ENCODE measurements at places on chromosomes 5 and 9.

DNA sequence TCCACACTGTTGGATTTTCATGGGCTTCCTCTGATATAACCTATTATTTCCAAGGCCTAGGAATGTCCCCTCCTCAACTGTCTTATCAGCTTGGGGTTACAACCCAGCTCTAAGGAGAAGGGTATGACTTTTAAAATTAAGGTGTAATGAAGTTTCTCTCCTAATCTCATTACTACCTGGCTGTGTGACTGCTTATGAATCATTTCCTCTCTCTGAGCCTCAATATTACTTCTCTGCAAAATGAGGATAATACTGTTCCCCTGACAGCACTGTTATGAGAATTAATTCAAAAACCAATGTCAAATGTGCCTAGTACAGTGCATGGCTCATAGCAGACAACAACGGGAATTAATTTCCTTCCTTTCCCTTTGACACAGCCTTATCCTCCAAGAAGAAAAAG lies 118.9 kb downstream of the NR6A1 start:
- DNase-seq: no peak

DNA sequence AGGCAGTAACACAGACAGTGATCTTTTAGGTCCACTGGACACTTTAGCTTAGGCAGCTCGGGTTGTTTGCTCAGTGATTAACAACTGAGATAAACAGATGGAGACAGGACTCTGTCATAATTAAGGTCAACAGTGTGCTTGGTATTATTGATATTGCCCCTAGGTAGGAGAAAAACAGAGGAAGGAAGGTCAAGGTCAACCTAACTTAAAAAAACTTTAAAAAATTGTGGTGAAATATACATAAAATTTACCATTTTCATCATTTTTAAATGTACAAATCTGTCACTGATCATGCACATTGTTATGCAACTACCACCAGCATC lies 2.1 kb upstream of the HSPA4 start:
- DNase-seq: no peak

GRCh38 chr9:116491659-116492058 lies 195.4 kb upstream of the TRIM32 start:
- DNase-seq: no peak

DNA sequence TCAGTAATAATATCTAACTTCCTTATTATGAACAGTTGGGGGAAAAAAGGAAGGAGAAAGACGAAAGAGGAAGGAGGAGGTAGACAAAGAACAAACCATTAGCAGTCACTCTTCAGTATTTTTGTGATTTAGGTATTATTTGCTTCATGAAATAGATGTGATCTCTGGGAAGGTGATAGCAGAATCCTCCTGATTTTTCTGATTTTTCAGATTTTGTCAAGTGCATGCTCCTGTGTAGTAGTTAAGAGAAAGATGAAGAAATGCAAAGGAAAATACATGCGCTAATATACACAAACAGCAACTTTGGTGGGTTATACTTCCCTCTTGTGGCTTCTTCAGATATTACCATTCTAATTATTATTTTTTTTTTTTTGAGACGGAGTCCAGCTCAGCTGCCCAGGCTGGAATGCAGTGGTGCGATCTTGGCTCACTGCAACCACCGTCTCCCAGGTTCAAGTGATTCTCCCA lies 31.6 kb downstream of the LMNB1 start:
- DNase-seq: no peak

DNA sequence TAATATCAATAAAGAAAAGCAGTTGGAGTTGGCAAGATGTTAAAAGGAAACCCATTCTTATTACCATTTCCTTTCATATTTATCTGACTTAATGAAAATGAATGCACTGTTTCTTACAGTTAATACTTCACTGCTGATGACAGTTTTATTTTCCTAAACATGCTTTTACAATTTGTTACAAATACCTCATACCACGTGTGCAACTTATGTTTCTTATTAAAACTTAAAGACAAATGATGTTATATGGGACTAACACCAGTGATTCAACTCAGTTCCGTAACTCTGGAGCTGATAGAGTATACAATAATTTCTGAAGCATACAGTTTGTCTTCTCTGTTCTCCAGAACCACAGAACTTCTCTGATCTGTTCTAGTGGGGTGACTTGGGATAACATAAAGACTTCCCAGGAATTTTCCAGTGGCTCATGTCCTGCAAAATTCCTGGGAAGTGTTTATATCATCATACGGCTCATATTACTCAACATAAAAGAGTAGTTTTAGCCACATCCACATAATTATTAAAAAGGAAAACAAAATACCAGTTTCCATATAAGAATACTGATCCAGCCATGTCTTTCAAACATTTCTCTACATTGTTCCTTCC lies 1259.0 kb upstream of the C9orf72 start:
- DNase-seq: no peak

- DNase-seq: no peak
These were observed 1.2 kb upstream of the IL33 start for GRCh38 chr9:6214434-6214833.

GRCh38 chr5:147939431-147940114 lies 33.2 kb upstream of the C5orf46 start:
- no peak for DNase-seq

- DNase-seq: no peak
These were observed 12.9 kb downstream of the RASGRF2 start for GRCh38 chr5:80973027-80973426.

GRCh38 chr5:59554501-59554900 lies 339.0 kb downstream of the PDE4D start:
- DNase-seq: no peak

DNA sequence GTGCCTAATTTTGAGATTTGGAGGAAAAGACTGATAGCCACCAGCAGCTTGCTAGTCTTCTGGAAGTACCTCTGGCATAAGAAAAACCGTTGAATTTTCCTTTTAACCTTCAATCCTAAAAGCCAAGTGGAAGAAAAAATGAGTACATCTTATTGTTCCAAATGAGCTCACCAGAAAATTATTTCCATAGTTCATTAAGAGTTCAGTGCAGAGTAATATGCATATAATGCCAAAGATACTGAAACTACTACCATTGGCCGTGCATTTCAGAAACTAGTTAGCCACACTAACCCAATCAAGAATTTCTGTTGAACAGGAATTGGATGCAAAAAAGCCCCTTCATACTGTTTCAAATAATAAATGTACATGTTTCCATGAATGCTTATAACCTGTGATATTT lies 607.9 kb downstream of the KCTD16 start:
- no peak for DNase-seq
